ENCODE measurements at places on chromosomes 12 and 14.

GRCh38 chr14:76926521-76927251 lies 100.5 kb downstream of the LRRC74A start:
- peak; percentile 80 for DNase-seq

DNA sequence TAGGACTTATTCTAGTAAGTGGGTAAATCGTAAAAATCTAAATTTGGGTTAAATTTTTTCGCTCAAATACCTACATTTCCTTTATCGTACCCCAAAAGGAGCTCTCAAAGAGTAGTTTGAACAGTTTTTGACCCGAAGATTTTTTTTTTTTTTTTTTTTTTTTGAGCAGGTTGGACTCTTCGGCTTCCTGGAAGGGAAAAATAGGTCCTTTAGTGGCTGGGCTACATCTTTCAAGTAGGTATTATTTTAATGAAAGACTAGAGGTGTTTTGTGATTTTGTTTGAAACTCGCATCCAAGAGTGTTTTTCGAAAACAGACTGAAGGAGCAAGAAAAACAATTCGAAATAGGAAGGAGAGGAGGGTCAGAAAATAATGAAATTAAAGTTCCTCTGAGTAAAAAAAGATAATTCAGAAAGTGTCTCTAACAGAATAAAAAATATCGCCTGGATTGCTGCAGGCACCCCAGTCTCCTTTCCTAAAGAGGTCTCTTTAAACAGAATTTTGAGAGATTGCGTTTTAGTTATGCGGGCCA lies 6.0 kb downstream of the CDKN1B start:
- no peak for DNase-seq

GRCh38 chr14:60644666-60645065 lies 4.6 kb downstream of the SIX1 start:
- no peak for DNase-seq

GRCh38 chr14:29925101-29925722 lies 2.4 kb downstream of the PRKD1 start:
- peak; percentile 89 for DNase-seq

- no peak for DNase-seq
Measured at GRCh38 chr14:73459959-73460358, 1.6 kb upstream of the NUMB start.

DNA sequence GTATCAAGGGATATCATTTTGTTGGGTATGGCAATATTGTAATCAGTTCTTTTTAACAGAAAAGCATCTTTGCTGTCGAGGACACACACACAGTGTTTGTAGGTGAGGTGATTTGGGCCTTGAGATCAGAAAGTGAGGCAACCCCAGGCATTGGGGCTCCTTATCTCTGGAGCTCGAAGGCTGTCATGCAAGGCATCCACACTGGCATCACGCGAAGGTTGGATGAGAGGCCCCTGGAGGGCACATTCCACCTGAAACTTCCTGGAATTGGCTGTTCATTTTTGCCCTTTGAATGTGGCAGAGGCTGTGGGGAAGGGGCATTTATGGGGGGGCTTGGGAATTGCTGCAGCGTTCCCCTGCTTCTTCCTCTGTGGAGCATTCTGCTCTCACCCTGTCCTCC lies 45.5 kb downstream of the IL31 start:
- no peak for DNase-seq

- DNase-seq: no peak
Measured at GRCh38 chr14:104227806-104228205, 89.4 kb downstream of the KIF26A start.

DNA sequence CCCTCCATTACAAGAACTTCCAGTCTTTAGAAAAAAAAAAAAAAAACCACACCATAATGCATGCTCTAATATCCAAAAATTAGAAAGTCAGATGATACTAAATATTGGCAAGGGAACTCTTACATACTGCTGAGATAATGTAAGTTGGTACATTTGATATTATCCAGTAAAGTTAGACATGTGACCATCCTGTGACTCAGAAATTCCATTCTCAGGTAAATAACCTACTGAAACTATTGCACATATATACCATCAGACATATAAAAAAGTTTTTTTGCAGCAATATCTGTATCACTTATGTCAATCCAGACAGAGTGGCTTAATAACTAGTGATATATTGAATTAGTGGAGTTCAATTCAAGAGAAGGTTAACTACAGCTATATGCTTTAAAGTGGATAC lies 63.5 kb downstream of the KITLG start:
- DNase-seq: no peak

DNA sequence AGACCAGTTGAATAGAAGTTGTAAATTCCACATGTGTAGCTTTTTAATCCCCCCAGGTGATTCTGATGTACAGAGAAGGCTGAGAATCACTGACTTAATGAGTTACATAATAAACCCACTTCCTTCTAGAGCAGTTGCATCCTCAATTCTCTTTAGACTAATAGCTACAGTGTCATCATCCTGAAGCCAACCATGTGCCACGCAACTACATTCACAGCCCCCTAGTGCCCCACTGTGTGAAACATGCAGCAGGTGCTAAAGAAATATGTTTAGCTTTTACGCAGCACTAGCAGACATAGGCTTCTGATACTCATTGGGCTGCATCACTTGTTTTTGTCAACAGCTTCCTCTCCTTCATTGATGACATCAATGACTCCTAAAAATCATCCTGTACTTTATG lies 1168.3 kb downstream of the BCL11B start:
- no peak for DNase-seq

- DNase-seq: no peak
Measured at GRCh38 chr12:29152981-29153630, 4.0 kb downstream of the FAR2 start.

DNA sequence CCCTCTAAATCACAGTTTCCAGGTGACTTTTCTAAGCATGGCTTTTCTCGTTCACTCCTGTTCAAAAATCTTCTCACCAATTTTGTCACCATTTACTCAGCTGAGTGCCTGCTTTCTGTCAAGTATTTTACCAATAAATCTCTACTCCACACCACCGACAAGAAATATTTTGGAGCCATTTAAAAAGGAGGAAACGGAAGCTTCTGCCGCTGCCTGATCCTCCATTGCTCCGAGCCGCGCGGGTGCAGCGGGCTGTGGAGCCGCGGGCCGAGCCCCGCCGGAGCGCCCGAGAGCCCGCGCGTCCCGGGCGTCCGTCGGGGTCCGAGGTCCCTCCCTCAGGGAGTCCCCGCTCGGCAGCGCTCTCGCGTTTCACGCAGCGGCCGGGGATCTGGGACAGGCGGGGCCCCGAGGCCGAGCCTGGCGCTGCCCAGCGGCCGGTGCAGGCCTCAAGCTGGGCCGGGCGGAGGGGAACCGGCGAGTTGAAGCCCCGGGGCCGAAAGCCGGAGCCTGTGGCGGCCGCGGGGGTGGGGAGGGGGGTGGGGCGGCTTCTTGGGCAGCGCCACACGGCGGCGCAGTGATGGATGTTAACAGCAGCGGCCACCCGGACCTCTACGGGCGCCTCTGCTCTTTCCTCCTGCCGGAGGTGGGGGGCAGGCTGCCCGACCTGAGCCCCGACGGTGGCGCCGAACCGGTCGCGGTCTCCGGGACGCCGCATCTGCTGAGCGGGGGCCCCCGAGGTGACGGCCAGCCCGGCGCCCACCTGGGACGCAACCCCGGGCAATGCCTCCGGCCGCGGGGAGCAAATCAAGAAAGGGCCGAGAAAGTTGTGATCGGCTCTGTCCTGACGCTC lies 1.1 kb upstream of the HEBP1 start:
- peak; percentile 52 for DNase-seq

- no peak for DNase-seq
Measured at GRCh38 chr14:70962935-70963334, 55.7 kb downstream of the PCNX1 start.

GRCh38 chr12:69949311-69950002 lies 124.4 kb downstream of the MYRFL start:
- no peak for DNase-seq

DNA sequence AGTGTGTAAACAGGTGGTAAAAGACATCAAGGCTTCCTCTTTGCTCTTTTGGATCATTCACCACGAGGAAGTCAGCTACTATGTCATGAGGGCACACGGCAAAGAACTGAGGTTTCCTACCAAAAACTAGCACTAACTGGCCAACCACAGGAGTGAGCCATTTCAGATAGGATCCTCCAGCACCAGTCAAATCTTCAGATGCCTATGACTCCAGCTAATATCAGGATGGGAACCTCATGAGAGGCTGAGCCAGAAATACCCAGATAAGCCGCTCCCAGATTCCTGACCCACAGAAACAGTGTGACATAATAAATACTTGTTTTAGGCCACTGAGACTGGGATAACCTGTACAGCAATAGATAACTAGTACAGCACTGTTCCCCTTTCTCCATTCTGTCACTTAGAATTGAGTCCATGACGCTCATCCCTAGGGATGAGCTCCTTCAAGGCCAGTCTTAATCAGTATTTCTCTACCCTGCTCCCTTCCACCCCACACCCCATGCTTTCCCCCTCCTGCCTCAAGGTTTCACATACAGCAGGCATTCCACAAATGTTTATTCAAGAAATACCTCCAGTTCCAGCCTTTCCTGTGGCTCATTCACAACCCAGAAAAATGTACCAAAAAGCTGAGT lies 68.4 kb downstream of the PPM1H start:
- peak; percentile 85 for DNase-seq

GRCh38 chr12:75622492-75622891 lies 111.1 kb upstream of the KRR1 start:
- no peak for DNase-seq

DNA sequence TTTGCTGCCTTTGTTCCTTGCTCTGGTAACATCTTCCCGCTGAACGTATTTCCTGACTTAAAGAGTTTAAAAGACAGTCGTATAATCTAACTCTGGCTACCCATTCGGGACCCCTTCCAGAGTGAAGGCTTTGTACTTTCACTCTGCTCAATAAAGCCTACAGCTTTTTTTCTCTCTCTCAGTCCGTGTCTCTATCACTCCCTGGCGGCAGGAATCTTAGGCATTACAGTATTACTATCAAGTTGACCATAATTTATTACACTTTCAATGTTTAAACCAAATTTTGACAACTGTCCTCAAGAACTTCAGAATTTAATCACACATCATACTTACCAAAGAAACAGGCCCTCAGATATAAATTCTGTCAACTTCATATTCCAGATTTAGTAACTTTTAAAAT lies 967.9 kb downstream of the FSCB start:
- DNase-seq: peak; percentile 22

DNA sequence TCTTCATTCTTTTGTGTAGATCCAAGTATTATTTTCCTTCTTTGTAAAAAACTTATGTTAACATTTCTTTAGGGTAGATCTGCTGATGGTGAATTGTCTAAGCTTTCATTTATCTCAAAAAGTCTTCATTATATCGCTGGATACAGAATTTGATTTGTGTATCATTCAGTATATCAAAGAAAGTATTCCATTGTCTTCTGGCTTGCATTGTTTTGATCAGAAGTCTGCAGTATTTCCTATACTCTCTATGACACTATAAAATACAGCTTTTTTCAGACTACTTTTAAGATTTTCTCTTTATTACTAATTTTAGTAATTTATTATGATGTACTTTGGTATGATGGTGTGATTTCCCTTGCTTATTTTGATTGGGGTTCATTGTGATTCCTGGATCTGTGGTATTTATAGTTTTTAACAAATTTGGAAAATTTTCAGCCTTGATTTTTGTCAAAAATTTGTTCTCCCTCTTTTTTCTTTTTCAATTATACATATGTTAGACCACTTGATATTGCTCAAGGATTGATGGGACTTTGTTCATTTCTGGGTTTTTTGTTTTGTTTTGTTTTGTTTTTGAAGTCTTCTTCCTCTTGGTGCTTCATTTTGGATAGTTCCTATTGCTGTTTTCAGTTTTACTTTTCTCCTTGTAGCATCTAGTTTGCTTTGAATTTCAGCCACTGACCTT lies 176.5 kb downstream of the ZFP36L1 start:
- DNase-seq: no peak

DNA sequence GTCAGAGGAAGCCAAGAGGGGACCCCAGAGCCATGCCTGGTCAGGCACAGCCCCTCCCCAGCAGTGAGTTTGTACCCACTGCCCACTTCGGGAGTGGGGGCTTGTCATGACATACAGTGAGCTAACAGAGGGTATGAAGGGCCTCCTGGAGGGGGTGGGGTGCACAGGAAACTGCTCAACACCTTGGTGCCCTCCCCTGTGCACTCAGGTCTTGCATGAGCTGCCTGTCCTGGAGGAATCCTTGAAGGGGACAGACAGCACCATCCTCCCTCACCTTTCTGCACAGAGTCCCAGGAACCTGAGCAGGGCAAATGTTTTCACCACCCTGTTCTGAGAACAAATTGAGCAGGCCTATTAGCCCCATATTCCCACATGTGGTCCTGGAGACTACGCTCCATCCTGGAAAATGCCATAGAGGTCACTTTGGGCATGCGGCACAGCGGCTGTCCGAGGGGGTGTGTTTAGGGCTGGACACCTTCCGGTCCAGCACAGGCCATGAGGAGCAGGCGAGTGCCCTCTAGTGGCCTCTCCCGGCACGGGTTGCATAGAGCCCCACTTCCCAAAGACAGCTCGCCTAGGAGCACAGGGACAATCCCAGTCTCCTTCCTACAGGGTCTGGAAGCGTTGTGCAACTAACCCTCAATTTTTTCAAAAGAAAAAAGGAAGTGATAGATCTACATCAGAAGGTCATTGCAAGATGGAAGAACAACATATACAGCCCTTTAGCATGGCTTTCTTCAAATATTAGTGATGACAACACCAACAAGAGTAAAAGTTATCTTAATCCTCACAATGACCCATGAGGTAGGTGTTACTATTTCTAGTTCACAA lies 31.9 kb upstream of the ZFP36L1 start:
- DNase-seq: peak; percentile 70

- peak; percentile 2 for DNase-seq
Measured at GRCh38 chr12:10563966-10564365, 49.4 kb downstream of the MAGOHB start.

GRCh38 chr12:107448198-107448597 lies 237.4 kb upstream of the PWP1 start:
- DNase-seq: peak; percentile 16

DNA sequence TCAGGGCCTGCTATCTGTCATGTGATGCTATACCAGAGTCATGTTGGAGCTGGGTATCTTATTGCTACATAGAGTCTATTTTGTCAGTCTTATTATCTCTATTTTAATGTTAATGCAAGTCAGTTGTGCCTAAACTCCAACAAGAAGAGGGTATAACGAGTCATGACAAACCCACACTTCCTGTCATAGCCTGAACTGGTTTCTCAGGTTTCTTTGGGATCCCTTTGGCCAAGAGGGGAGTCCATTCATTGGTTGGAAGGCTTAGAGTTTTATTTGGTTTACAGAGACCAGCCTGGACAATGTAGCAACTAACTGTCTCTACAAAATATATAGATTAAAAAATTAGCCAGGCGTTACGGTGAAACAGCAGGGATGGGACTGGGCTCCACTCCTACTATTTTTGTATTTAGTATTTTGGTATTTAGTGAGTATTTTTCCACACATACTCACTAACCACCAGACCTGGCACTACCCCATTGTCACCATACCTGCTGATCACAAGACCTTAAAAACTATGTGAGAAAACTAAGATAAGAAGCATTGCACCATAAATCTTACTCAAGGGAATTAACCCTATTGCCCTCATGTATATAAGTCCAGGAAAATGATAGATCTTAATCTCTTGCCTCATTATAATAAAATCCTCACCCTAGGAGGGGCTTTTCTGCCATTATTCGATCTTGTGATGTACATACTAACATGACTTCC lies 387.5 kb downstream of the IPO8 start:
- no peak for DNase-seq

DNA sequence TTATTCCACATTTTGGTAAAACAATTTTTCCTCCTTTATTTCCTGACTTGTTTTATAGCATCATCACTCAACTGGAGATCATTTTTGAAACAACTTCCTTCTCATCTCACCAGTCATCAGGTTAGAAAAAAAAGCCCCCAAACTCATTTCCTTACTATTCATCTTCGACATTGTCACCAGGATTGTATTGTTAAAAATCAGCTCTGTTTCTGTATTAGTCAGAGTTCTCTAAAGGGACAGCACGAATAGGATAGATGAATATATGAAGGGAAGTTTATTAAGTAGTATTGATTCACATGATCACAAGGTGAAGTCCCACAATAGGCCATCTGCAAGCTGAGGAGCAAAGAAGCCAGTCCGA lies 392.6 kb downstream of the FUT8 start:
- DNase-seq: no peak

Measured in fibroblast of upper back skin (primary cell).